Endodermal cell (in vitro differentiated cells): ENCODE measurements at places on chromosomes 12 and 14. TPM values are rescaled to one million over a fixed set of nuclear protein-coding genes. Genes with fewer than 3 reads are reported as not detected.
A peak's percentile ranks its signal among the peaks of the same experiment; 100 is the strongest.

GRCh38 chr14:96629558-96630222 lies 127.5 kb downstream of the PAPOLA start:
- no peak overlapping the region for H3K27ac ChIP-seq
- H3K27me3 ChIP-seq, result peaks cover 6% of the 10 kb centered on the region
- H3K36me3 ChIP-seq, result no peaks in the 10 kb centered on the region
- DNase-seq, result peak; percentile 17
- no peaks in the 10 kb centered on the region for H3K4me1 ChIP-seq
- no peak overlapping the region for H3K4me3 ChIP-seq

The ZFC3H1 gene
- 46.0 to 62.1 TPM (median 50.6 TPM) in 3 replicates for total RNA-seq

- H3K4me3 ChIP-seq, result no peak overlapping the region
- DNase-seq, result no peak
- peaks cover 5% of the 10 kb centered on the region for H3K4me1 ChIP-seq
Observed at GRCh38 chr14:44778604-44779003, 183.1 kb downstream of the KLHL28 start.

The STYK1 gene
- 1.7 to 4.5 TPM (median 4.0 TPM) in 3 replicates for total RNA-seq

The C14orf39 gene
- total RNA-seq, result 0.66 and 1.3 TPM in 2 replicates

DNA sequence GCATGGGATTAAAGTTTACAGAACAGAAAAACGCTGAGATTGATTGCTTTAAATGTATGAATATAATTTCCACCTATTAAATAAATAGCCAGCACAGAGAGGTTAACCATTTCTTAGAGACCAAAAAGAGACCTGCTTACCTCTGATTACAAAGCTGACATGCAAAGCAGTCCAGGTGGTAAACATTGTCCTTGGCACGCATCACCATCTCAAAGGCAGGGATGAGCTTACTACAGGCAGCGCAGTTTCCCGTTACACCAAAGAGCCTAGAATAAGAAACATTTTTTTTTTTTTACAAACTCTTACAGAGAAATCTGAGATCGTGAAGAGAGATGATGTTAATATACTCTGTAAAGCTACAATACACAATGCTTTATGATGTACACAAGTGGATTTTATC lies 45.7 kb downstream of the LMO3 start:
- no peaks in the 10 kb centered on the region for H3K36me3 ChIP-seq
- no peaks in the 10 kb centered on the region for H3K27me3 ChIP-seq
- no peak overlapping the region for H3K4me3 ChIP-seq
- H3K27ac ChIP-seq, result no peak overlapping the region

The PRKCH gene
- total RNA-seq, result 5.7 and 7.2 TPM in 2 replicates

DNA sequence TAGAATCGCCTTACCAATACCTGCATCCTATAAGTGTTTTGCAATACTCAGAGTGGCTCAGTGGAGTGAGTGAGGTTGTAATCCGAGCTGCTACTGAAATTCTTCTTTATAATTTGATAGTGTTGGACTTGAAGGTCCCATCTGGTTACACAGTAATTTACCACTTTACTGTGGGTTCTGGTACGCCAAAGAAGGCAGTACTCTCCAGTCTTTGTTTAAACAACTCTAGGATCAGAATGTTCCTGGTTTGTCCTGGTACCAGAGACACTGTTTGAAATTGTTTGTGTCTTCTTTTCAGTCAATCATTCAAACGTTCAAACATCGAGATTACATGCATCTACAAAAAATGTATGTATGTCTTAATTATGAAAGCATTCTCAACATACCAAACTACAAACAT lies 51.3 kb upstream of the AMN1 start:
- H3K27ac ChIP-seq, result no peak overlapping the region
- DNase-seq, result no peak
- peaks cover 4% of the 10 kb centered on the region for H3K4me1 ChIP-seq
- H3K27me3 ChIP-seq, result no peaks in the 10 kb centered on the region
- no peaks in the 10 kb centered on the region for H3K36me3 ChIP-seq
- H3K4me3 ChIP-seq, result no peak overlapping the region

The PROX2 gene
- not detected in 2 replicates for total RNA-seq

- H3K27ac ChIP-seq, result no peak overlapping the region
- no peaks in the 10 kb centered on the region for H3K27me3 ChIP-seq
- H3K4me3 ChIP-seq, result no peak overlapping the region
- DNase-seq, result no peak
- no peaks in the 10 kb centered on the region for H3K36me3 ChIP-seq
Observed at GRCh38 chr12:1328391-1328790, 266.0 kb downstream of the FBXL14 start.

The RAB35 gene
- total RNA-seq, result 16.9 to 32.4 TPM (median 31.6 TPM) in 3 replicates

- H3K27ac ChIP-seq, result no peak overlapping the region
- H3K27me3 ChIP-seq, result no peaks in the 10 kb centered on the region
- no peaks in the 10 kb centered on the region for H3K4me1 ChIP-seq
- no peak for DNase-seq
Observed at GRCh38 chr14:79833781-79834180, 377.5 kb downstream of the DIO2 start.

- peaks cover 18% of the 10 kb centered on the region for H3K36me3 ChIP-seq
- H3K27me3 ChIP-seq, result peaks cover 55% of the 10 kb centered on the region
- peak overlapping the region; percentile 64 for H3K4me3 ChIP-seq
- peaks cover 10% of the 10 kb centered on the region for H3K4me1 ChIP-seq
- no peak for DNase-seq
Observed at GRCh38 chr12:57227315-57228115, 2.0 kb upstream of the SHMT2 start.

DNA sequence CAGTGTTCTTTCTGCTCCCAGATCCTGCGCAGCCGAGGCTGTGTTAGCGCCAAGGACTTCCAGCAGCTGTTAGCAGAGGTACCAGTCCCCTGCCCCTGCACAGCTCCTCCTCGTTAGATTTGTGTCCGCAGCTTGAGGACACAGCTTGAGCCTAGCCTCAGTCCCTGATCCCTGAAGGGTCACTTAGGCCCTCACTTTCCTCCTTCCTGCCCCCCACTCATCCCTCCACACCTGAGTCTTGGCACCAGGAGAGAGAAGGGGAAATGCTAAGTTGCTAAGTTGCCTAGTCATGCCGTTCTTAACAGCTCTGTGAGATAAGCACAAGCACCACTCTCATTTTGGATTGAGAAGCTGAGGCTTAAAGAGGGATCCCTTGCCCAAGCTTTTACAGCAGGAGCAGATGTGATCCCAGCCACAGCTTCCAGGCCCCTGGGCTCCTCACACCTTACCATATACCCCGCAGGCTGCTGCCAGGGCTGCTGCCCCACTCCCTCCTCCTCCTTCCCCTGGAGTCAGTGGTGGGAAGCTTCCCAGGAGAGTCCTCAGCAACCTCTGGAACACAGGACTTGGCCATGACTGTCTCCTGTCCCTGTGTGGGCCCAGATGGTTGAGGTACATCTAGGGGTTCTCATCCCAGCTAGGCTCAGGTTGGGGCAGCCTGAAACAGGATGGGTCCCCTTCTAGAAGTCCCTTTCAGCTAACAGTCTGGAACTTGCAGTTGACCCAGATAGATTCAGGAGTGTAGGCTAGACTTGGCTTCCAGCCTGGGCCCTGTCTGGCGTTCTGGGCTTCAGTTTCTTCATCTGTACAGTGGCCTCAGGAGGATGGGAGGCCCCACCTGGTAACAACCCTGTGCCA lies 975 bp downstream of the OGFOD2 start:
- peaks cover 14% of the 10 kb centered on the region for H3K36me3 ChIP-seq
- H3K27me3 ChIP-seq, result no peaks in the 10 kb centered on the region
- H3K4me1 ChIP-seq, result peaks cover 8% of the 10 kb centered on the region
- peak; percentile 68 for DNase-seq

The HOXC4 gene
- total RNA-seq, result not detected in 2 replicates

DNA sequence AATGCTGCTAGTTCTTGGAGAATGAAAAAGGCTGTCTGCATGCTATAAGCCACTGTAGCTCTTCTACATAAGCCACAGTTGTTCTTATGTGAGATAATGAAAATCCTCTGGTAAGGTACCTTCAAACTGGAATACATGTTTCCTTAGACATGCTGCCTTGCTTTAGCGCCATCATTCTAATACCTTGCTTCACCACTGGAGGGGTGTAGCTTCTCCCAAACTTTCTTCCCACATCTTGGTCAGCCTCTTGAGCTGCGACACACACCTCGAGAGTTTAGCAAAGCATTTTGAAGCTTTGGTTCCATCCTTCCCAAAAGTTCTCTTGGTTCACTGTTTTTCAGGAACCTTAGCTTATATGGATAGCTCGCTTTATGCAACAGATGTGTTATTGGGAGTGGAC lies 69.5 kb downstream of the NKX2-1 start:
- H3K36me3 ChIP-seq, result no peaks in the 10 kb centered on the region
- peak; percentile 61 for DNase-seq
- H3K27ac ChIP-seq, result no peak overlapping the region
- peaks cover 18% of the 10 kb centered on the region for H3K27me3 ChIP-seq

The BHLHE41 gene
- total RNA-seq, result 3.5 and 4.7 TPM in 2 replicates

GRCh38 chr12:47276621-47277309 lies 197.0 kb upstream of the AMIGO2 start:
- no peak overlapping the region for H3K27ac ChIP-seq
- peaks cover 8% of the 10 kb centered on the region for H3K4me1 ChIP-seq
- no peaks in the 10 kb centered on the region for H3K27me3 ChIP-seq
- H3K36me3 ChIP-seq, result no peaks in the 10 kb centered on the region
- no peak overlapping the region for H3K4me3 ChIP-seq

The DAD1 gene
- 175 to 213 TPM (median 193 TPM) in 3 replicates for total RNA-seq

- no peak overlapping the region for H3K4me3 ChIP-seq
- H3K4me1 ChIP-seq, result no peaks in the 10 kb centered on the region
- no peak overlapping the region for H3K27ac ChIP-seq
- no peak for DNase-seq
- no peaks in the 10 kb centered on the region for H3K27me3 ChIP-seq
Observed at GRCh38 chr12:94841177-94841576, 162.3 kb downstream of the NDUFA12 start.

The CYP27B1 gene
- total RNA-seq, result 2.3 to 4.1 TPM (median 2.4 TPM) in 3 replicates

GRCh38 chr14:105157872-105158271 lies 10.7 kb downstream of the JAG2 start:
- H3K4me3 ChIP-seq, result no peak overlapping the region
- H3K4me1 ChIP-seq, result no peaks in the 10 kb centered on the region
- H3K27me3 ChIP-seq, result no peaks in the 10 kb centered on the region
- no peaks in the 10 kb centered on the region for H3K36me3 ChIP-seq
- no peak overlapping the region for H3K27ac ChIP-seq

- H3K4me1 ChIP-seq, result peaks cover 4% of the 10 kb centered on the region
- DNase-seq, result no peak
- no peak overlapping the region for H3K27ac ChIP-seq
- H3K36me3 ChIP-seq, result peaks cover 36% of the 10 kb centered on the region
- H3K27me3 ChIP-seq, result no peaks in the 10 kb centered on the region
Observed at GRCh38 chr12:108853981-108854446, 3.4 kb downstream of the SSH1 start.

DNA sequence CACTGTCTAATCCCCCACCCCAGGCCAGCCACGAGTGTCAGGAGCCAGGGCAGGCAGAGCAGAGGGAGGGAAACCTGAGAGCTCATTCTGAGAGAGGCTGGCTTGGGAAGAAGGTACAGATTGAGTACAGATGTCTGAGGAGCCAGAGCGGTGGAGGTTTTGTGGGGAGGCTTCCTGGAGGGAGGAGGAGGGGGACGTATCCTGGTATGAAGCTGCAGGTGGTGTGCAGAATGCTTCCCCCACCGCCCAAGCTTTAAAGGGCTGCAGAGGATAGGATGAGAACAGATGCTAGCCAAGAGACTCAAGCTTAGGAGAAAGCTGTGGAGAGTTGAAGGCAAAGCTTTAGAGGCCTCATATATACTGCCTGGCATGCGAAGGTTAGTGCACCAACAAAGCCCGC lies 3.2 kb upstream of the TAMALIN start:
- DNase-seq, result no peak
- H3K4me3 ChIP-seq, result no peak overlapping the region
- no peak overlapping the region for H3K27ac ChIP-seq
- H3K4me1 ChIP-seq, result no peaks in the 10 kb centered on the region
- H3K27me3 ChIP-seq, result peaks cover 42% of the 10 kb centered on the region

DNA sequence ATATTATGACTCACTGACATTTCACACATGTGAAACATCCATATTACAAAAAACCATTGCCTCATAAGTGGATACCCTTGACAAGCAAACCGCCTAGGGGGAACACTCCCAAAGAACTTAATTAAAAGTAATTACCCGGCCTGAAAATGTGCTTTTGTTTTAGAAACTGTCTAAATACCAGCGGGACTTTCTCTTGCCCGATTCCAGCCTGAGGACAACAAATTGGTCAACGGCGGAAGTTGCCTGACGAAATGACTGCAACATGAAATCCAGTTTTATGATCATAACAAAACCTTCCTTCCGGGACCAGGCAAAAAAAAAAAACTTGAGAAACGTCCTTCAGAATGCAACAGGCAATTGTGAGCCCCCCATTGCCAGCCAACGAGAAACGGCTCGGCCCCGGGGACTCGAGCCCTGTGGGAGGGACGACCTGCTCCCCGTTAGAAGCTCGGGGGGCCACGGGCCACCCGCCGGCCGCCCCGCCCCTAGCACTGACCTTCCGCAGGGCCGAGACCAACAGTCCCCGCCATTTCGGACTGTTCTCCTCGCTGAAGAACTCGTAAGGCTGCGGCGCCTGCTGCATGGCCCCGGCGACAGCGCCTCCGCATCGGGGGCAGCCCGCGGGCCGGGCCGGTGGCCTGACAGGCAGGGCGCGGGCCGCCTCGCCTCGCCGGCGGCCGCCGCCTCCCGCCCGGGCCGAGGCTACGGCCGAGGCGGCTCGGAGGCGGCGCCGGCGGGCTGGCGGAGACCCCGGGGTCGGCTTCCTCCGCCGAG lies 490 bp downstream of the SOS2 start:
- H3K4me1 ChIP-seq, result peaks cover 4% of the 10 kb centered on the region
- no peaks in the 10 kb centered on the region for H3K27me3 ChIP-seq
- DNase-seq, result peak; percentile 73
- H3K27ac ChIP-seq, result peak overlapping the region; percentile 94
- H3K4me3 ChIP-seq, result peak overlapping the region; percentile 98

The TMCC3 gene
- 2.1 to 4.5 TPM (median 4.2 TPM) in 3 replicates for total RNA-seq

GRCh38 chr12:66190519-66191370 lies 1.7 kb downstream of the IRAK3 start:
- DNase-seq, result peak; percentile 45
- H3K4me1 ChIP-seq, result no peaks in the 10 kb centered on the region
- no peak overlapping the region for H3K4me3 ChIP-seq
- peaks cover 53% of the 10 kb centered on the region for H3K27me3 ChIP-seq
- no peak overlapping the region for H3K27ac ChIP-seq
- no peaks in the 10 kb centered on the region for H3K36me3 ChIP-seq

The POTEM gene
- total RNA-seq, result not detected in 3 replicates

- no peaks in the 10 kb centered on the region for H3K27me3 ChIP-seq
- H3K4me3 ChIP-seq, result peak overlapping the region; percentile 12
- peak; percentile 91 for DNase-seq
- peaks cover 6% of the 10 kb centered on the region for H3K4me1 ChIP-seq
Observed at GRCh38 chr12:93824514-93825500, 147.6 kb downstream of the CRADD start.

- no peaks in the 10 kb centered on the region for H3K36me3 ChIP-seq
- no peaks in the 10 kb centered on the region for H3K4me1 ChIP-seq
- no peak overlapping the region for H3K4me3 ChIP-seq
- H3K27me3 ChIP-seq, result no peaks in the 10 kb centered on the region
Observed at GRCh38 chr12:24584032-24584675, 364.7 kb downstream of the BCAT1 start.

The LIN7A gene
- total RNA-seq, result 16.3 and 19.3 TPM in 2 replicates

DNA sequence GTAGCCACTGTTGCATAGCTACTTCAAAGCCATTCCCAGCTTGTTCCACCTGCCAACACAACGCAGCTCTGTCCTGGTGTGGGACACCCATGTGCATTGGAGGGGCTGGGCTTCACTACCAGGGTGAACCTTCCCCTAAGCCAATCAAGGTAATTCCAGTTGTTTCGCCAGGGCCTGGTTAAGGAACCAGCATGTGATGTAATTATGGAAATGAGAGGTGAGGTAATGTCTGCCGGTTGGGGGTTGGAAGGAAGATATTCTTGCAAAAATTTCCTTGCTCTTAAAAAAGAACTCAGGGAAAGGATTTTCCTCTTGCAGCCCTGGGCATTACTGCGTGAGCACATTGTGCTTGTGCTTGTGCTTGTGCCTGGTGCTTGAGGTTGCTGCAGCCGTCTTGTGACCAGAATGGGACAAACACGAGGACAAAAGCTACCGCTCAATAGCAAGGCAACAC lies 14.9 kb downstream of the TUBA1C start:
- peak overlapping the region; percentile 60 for H3K27ac ChIP-seq
- no peaks in the 10 kb centered on the region for H3K36me3 ChIP-seq
- H3K27me3 ChIP-seq, result no peaks in the 10 kb centered on the region
- DNase-seq, result peak; percentile 88

The TMEM229B gene
- 0.31 to 1.5 TPM (median 0.88 TPM) in 3 replicates for total RNA-seq
